ENCODE measurements at places on chromosomes 16 and 17.

- no peak for DNase-seq
Observed at GRCh38 chr17:72158895-72159885, 38.4 kb downstream of the SOX9 start.

DNA sequence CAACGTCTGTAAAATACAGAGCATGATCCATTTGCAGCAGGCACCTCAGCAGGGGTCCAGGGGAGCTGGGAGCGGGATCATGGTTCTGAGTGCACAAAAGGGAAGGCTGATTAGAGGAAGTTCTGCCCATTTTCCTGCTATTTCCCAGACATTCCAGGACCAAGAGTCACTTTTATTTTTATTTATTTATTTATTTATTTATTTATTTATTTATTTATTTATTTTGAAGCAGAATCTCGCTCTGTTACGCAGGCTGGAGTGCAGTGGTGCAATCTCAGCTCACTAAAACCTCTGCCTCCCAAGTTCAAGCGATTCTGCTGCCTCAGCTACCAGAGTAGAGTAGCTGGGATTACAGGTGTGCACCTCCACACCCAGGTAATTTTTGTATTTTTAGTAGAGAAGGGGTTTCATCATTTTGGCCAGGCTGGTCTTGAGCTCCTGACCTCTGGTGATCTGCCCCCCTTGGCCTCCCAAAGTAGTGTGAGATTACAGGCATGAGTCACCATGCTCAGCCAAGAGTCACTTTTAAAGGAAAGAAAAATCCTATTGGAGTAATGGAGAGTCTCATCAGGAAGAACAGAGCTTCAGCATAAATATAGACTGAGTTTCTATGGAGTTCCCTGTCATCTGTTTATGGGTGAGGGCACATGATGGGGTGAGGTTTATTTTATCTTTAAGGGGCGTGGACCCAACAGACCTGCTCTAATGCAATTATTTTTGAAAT lies 355.2 kb downstream of the HAPSTR1 start:
- DNase-seq, result no peak

- no peak for DNase-seq
Observed at GRCh38 chr17:28474111-28474531, 677 bp downstream of the SLC13A2 start.

GRCh38 chr17:18331879-18332278 lies 16.8 kb downstream of the SMCR8 start:
- DNase-seq, result no peak

- no peak for DNase-seq
Observed at GRCh38 chr16:4207683-4208340, 34.1 kb downstream of the SRL start.

- no peak for DNase-seq
Observed at GRCh38 chr17:67474081-67474661, 97.1 kb downstream of the PITPNC1 start.

DNA sequence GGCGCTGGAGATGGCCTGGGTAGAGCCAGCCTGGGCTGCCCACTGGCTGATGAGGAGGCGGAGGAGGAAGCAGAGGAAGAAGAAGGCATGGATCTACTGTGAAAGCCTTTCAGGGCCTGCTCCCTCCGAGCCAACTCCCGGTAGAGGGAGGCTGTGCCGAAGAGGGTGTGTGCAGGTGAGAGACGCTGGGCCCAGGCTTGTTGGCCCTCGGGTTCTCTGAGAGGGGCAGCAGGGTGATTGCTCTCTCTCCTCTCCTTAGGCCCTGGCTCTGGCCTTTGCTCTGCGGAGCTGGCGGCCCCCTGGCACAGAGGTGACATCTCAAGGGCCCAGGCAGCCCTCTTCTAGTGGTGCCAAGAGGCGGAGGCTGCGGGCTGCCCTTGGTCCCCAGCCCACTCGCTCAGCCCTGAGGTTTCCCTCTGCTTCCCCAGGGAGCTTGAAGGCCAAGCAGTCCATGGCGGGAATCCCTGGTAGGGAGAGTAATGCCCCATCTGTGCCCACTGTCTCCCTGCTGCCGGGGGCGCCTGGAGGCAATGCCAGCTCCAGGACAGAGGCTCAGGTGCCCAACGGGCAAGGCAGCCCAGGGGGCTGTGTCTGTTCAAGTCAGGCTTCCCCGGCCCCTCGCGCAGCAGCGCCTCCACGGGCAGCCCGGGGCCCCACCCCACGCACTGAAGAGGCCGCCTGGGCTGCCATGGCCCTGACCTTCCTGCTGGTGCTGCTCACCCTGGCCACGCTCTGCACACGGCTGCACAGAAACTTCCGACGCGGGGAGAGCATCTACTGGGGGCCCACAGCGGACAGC lies 3.6 kb downstream of the TP53I13 start:
- DNase-seq, result no peak

- no peak for DNase-seq
Observed at GRCh38 chr16:87541147-87541871, 48.5 kb upstream of the ZCCHC14 start.

- DNase-seq, result no peak
Observed at GRCh38 chr17:73058022-73058421, 34.5 kb downstream of the SLC39A11 start.

GRCh38 chr17:33291248-33292200 lies 1.6 kb downstream of the ASIC2 start:
- no peak for DNase-seq

DNA sequence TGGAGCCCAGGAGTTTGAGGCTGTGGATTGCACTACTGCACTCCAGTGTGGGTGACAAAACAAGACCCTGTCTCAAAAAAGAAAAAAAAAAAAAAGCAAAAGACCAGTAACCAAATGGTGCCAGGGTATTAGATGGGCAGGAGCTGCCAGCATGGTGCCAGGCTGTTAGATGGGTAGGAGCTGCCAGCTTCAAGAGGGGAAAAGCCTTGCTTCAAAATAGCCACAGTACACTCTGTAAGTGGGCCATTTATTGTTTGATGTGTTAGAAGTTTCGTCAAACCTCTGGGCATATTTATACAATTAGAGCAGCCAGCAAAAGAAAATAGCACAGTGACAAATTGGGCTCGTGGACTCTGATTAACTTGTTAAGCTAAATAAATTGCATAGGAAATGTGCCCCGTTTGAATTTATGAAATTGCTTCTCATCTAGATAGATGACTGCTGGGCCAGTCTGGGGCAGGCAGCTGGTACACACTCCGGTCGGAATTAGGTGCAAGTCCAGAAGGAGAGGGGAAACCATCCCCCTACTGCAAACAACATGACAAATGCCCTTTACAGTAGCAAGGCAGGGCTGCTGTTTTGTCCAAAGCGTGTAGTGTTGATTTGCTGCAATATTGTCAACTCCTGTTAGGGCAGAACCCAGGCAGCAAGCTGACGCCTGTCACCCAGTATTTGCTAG lies 126.3 kb upstream of the IRX3 start:
- DNase-seq, result no peak

DNA sequence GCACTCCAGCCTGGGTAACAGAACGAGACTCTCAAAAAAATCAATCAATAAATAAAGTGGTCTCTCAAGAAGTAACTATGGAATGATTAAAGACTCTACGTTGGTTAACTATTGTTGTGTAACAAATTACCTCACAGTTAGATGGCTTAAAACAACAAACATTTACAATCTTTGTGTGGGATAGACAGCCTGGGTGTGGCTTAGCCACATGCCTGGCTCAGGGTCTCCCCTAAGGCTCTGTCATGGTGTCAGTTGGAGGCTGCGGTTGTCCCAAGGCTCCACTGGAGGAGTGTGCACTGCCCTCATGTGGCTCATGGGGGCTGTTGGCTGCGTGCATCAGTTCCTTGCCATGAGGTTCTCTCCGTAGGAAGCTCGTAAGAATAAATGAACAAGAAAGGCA lies 294.5 kb downstream of the SNX29 start:
- DNase-seq, result no peak

DNA sequence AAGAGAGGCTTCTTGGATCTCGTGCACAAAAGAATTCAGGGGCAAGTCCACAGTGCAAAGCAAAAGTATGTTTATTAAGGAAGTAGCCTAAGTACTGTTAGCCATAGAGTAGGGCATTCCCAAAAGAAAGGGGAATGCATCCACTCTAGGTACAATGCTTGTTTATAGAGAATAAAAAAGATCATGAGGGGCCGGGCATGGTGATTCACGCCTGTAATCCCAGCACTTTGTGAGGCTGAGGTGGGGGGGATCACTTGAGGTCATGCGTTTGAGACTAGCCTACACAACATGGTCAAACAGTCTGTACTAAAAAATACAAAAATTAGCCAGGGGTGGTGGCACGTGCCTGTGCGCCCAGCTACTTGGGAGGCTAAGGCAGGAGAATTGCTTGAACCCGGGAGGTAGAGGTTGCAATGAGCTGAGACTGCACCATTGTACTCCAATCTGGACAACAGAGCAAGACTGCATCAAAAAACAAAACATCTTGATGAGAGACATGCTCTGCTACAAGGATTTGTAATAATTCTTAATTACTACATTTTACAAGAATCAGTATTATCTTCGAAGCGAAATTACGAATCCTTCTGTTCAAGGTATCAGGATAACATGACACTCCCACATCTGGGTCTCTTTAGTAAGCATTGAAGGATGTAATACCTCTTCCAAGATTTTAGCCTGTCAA lies 191.6 kb downstream of the CPPED1 start:
- DNase-seq, result no peak

- DNase-seq, result no peak
Observed at GRCh38 chr17:58577696-58578095, 63.3 kb upstream of the MTMR4 start.

DNA sequence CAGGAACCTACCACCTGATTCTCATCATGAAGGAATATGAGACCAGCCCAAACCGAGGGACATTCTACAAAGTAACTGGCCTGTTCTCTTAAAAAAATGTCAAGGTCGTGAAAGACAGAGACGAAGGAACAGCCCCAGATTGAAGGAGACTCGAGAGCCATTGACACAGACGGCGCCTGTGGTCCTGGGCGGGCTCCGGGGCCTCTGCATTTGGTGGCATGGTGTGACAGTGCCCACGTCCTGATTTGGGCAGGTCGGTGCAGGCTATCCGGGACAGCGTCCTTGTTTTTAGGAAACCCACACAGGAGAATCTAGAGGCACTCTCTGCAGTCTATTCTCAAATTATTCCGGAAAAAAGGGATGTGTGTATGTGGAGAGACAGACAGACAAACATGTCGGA lies 64.1 kb downstream of the ADCY9 start:
- DNase-seq, result no peak

DNA sequence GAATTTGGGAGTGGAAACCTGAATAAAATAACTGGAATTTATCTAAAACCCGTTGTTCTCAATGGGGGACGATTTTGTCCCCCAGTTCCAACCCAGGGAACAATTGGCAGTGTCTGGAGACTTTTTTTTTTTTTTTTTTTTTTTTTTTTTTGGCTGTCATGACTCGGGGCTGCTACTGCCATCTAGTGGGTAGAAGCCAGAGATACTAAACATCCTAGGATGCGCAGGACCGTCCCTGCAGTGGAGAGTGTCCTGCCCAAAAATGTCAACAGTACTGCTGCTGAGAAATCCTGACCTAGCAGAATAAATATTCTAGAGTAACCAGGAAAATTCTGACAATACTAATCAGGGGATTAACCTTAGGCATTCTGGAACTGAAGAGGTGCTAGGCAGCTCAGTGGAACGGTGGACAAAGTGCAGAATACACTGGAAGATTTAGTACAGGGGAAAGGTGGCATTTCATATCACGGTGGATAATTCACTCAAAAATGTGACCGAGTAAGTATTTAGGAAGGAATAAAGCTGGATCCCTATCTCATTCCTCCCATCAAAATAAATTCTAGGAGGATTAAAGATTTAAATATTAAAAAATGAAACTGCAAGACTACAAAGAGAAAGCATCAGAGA lies 107.6 kb downstream of the SPECC1 start:
- no peak for DNase-seq

GRCh38 chr16:23784811-23785447 lies 30.1 kb downstream of the CHP2 start:
- no peak for DNase-seq

GRCh38 chr17:10558049-10558448 lies 8.6 kb upstream of the MYH2 start:
- DNase-seq, result no peak

- no peak for DNase-seq
Observed at GRCh38 chr16:59612094-59612493, 878.0 kb upstream of the GOT2 start.

DNA sequence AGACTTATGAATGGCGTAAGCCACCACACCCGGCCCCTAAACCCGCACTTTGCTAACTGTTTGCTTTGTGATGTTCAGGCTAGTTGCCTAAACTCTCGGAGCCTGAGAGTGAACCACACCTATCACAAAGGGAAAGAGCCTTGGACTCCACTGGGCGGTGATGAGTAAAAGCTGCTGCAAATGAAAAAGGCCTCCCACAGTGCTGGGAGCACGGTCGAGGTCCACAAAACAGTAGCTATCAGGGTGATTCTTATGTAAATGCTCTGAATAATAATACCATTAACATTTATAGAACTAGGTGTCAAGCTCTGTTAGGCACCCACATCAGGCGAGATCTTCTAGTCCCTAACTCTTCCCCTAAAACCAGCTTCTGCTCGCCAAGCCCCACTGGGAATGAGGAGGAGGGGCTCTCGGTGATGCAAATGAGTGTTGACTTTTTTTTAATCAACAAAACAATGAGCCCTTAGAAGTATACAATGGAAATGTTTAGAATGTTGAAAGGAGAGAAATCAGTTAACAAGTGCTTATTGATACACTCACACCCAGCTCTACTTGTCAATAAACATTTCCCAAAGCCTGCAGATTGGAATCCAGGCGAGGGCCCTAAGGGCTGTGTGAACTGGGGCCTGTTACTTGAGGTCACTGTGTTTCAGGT lies 19.8 kb downstream of the FBRS start:
- DNase-seq, result no peak

GRCh38 chr16:87931504-87931903 lies 4.8 kb downstream of the CA5A start:
- DNase-seq, result no peak

DNA sequence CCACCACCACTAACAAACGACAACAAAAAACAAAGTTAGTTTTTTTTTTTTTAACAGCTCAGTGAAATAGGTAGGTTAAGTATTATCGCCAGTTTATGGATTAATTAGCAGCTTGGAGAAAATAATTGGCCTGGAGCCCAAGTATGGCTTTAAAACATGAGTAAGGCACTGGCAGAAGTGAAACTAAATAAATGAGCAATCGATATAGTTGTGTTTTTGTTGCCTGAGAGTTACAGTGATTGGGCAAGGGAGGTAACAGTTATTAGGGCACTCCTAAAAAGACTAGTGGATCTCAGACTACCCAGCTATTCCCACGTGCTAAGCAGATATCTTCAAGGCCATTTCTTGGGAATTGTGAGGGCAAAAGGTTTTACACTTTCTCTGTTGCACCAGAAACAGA lies 2.4 kb downstream of the MLKL start:
- no peak for DNase-seq
